ENCODE measurements at places on chromosomes 6 and 20. TPM values are rescaled to one million over a fixed set of nuclear protein-coding genes. Genes with fewer than 3 reads are reported as not detected.
A peak's percentile ranks its signal among the peaks of the same experiment; 100 is the strongest.

Gene SPATS1
- total RNA-seq = not detected

GRCh38 chr6:139341060-139341459, 33.4 kb downstream of the CITED2 start:
- no peak for DNase-seq

GRCh38 chr6:11386323-11386722, 151.2 kb upstream of the TMEM170B start:
- no peak for DNase-seq

- no peak for DNase-seq
Measured at GRCh38 chr6:157644043-157644810, 178.8 kb upstream of the SNX9 start.

DNA sequence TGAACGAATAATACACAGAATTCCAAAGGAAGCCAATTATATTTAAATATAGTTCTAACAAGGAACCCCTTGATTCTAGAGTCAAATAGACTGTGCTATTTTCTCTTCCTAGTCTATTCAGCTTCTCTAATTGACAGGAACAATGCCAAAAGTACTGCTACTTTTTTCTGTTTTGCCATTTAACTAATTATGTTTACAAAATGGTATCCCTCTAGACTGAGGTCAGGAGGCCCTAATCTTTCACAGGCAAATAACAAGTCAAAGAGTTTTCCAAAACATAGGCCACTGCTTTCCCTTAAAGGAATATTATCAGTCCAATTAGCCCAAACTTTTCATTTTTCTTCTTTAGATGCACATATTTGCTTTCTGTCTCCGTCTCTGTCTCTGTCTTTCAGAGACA, 539.3 kb downstream of the RFPL4B start:
- DNase-seq = no peak

Gene TINAG
- total RNA-seq = not detected

Gene KIAA1755
- total RNA-seq = 2.5 TPM

DNA sequence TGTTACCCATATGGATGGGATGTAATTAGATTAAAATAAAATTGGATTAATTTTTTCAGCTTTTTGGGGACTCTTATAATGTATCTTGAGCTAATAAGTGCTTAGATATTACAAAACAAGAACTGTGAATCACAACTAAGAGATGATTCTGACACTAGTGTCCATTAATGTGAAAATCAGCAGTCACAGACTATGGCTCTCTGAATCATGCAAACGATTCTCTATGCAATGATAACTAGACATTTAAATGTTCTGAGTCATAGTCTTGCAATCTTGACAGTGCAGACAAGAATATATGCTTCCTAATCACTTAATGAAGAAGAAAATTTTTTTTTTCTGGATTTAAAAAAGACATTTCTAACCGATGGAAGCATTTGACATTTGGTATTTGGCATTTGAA, 82.2 kb upstream of the OPRM1 start:
- no peak for DNase-seq

- DNase-seq = peak; percentile 13
Measured at GRCh38 chr6:16883414-16883813, 122.2 kb upstream of the ATXN1 start.

DNA sequence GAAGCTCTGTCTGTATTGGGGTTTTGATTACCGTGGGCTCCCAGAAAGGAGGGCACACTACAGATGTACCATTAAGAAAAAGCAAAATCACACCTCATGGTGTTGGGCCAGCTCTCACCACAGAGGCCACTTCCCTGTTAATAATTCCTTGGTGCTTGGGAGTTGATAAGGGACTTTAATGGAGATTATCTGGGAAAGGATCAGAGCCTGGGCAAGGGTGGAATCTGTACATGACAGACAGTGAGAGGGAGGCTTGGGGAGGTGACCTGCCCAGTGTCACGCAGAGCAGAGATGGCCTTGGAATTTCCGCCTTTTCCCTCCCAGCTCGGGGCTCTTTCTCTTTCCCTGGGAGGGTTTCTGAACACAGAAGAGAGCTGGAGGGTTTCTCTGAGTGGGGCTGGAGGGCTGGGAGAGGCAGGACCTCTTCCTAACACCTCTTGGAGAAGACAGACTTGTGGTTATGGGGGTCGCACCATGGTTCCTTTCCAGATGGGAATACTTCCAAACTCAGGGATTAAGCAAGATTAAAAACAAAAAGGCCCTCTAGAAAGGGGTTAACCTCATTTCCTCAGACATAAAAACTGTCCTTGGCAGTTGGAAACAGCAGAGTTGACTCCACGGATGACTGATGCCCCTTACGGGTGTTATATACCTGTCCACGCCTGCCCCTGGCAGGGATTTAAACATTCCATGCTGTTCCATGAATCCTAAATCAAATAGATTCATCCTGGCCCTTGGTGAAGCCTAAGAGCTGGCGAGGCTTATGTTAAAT, 16.8 kb upstream of the KCNK16 start:
- DNase-seq = no peak

DNA sequence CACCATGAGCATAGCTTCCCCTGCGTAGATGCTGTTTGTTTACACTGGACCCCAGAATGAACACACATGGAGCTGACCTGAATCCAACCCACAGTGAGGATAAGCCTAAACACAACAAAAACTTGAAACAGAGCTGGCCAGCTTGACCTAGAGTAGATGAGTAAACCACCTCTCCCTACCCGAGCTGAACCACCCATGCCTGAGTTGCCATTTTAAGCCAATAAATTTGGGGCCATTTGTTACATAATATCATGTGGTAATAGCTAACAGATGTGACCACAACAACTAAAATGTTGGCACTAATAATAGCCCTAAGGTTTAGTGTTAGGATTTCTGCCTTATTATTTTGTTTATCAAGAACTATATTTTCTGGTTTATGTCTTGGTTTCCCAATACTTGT, 103.2 kb upstream of the GRIK2 start:
- no peak for DNase-seq

Gene ZNF165
- total RNA-seq = 0.28 TPM

- DNase-seq = no peak
Measured at GRCh38 chr6:122077603-122078002, 321.8 kb upstream of the HSF2 start.
